ENCODE measurements at places on chromosomes 4 and X.
A peak's percentile ranks its signal among the peaks of the same experiment; 100 is the strongest.

DNA sequence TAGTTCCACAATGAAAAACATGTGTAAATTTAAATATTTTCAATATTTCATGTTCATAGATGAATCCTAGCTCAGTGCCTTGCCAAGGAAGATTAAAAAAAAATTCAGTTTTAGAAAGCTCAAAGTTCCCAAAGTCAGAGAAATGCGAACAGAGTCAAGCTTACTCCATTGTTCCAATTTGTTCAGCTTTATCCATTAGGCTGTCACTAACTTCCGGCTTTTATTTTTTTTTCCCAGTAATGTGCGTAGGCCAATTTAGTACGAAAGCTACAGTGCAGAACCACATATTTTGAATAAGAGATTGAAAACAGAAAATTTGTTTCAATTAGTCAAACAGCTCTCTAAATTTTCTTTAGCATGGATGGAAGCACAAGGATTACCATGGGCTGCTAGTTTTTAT, 23.1 kb upstream of the KLHL2 start:
- DNase-seq, result no peak

DNA sequence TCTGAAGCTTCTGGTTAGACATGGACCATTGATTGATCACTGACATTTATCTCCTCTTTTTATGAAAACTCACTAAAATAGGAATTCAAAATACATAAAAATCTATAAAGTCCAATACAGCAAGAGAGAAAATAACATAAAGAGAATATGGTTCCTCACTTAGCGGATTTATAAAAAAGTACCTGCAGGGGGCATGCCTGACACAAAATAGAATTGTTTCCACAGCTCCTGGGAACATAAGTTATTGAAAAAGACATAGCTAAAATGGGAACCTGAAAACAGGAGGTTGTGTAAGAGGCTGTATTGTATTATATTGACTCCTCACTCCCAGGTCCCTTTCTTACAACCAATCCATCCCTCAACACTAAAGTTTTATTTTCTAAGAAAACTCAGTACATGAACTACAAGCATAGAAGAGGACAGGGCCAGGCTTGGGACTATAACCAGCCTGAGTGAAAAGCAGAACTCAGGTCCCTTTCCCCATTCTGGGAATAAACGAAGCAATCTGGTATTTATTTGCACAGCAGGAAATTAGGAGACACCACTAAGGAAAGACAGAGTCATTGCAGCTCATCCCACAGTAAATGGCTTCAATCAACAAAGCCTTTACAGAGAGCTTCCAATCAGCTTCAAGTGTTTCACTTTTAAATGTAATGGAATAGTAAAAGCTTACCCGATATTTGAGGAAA, 121.1 kb upstream of the NDST4 start:
- DNase-seq, result no peak

- no peak for DNase-seq
Measured at GRCh38 chr4:152929888-152930287, 6.2 kb upstream of the FHDC1 start.

GRCh38 chrX:1440506-1440905, 12.2 kb downstream of the ASMTL start:
- no peak for DNase-seq

- no peak for DNase-seq
Measured at GRCh38 chr4:111601671-111602070, 543.6 kb upstream of the FAM241A start.

GRCh38 chr4:116599859-116600258, 485.5 kb downstream of the TRAM1L1 start:
- DNase-seq, result no peak

- no peak for DNase-seq
Measured at GRCh38 chr4:1574601-1575417, 109.3 kb downstream of the FAM53A start.

GRCh38 chr4:40377512-40378365, 42.6 kb downstream of the CHRNA9 start:
- no peak for DNase-seq

- DNase-seq, result no peak
Measured at GRCh38 chr4:145884775-145885174, 53.8 kb downstream of the ZNF827 start.

DNA sequence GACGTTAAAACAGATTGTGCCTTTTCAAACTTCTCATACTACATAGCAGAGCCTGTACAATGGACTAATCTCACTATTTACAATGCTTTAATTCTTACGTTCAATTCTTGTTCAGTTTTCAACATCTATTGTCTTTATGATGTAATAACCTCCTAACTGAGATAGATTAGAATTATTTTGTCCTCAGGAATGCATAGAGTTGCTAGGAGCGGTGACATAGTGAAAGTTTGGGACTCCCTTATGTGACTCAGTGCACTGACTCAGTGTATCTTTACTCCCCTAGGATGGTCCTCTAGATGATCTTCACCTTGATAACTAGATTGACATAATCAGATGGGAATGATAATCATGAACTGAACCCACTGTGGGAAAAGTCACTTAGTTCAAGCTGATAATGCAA, 151.5 kb downstream of the VEGFC start:
- no peak for DNase-seq

- DNase-seq, result peak; percentile 15
Measured at GRCh38 chr4:147799986-147800555, 68.2 kb downstream of the ARHGAP10 start.

- no peak for DNase-seq
Measured at GRCh38 chrX:19882066-19882775, 5.2 kb downstream of the SH3KBP1 start.

DNA sequence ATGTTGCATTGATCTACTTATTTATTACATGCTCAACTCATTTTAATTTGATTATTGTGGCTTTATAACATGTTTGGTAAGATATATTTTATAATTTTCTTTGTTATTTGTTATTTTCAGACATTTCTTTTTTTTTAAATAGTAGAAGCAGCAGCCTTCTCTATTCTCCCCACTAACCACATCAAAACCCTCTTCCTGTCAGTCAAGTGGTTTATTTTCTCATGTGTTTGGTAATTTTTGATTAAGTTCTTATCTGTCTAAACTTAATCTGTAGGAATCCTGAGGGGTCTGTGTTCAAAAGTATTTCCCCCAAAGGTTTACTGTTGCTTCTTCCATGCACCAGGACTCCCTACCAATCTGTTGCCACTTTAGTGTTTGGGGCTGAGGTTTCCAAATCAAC, 131.9 kb downstream of the SCLT1 start:
- no peak for DNase-seq

GRCh38 chrX:23756165-23756564, 13.1 kb upstream of the ACOT9 start:
- DNase-seq, result peak; percentile 33

DNA sequence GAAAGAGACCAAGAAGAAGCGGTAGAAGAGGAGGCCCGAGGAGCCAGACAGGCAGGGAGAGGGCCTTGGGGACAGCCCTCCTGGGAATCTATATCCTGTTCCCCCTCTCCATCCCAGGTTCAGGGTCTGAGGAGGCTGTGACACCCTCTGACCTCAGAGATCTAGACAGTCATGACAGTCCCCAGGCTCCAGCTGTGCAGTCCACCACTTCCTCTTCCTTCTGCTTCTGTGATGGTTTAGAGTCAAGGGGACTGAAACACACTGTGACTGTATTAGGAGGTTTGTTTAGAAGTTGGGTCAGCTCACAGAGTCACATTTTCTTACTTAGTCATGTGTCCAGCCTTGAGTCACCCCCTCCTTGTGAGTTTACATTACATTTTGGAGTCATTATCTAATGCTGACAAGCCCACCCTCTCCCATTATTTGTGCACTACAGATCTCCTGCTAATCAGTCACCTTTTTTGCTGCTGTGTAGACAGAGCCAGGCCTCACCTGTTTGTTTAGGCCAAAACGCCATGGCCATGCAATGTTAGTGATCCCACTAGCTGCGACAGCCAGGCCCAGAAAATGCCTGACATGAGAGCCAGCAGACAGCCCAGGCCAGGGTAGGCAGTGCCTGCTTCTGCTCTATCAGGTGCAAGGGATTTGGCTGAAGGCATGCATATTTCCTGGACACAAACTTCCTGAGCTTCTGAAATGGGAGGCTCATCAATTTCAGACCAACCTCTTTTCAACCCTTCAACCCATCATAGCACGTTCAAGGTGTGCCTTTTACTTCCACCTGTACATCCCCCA, 26.0 kb downstream of the MANBA start:
- no peak for DNase-seq
